ENCODE measurements at places on chromosomes 4 and X.
A peak's percentile ranks its signal among the peaks of the same experiment; 100 is the strongest.

- DNase-seq = no peak
Measured at GRCh38 chrX:115093191-115093590, 75.8 kb upstream of the IL13RA2 start.

- no peak for DNase-seq
Measured at GRCh38 chr4:99811850-99812249, 4.8 kb upstream of the DAPP1 start.

DNA sequence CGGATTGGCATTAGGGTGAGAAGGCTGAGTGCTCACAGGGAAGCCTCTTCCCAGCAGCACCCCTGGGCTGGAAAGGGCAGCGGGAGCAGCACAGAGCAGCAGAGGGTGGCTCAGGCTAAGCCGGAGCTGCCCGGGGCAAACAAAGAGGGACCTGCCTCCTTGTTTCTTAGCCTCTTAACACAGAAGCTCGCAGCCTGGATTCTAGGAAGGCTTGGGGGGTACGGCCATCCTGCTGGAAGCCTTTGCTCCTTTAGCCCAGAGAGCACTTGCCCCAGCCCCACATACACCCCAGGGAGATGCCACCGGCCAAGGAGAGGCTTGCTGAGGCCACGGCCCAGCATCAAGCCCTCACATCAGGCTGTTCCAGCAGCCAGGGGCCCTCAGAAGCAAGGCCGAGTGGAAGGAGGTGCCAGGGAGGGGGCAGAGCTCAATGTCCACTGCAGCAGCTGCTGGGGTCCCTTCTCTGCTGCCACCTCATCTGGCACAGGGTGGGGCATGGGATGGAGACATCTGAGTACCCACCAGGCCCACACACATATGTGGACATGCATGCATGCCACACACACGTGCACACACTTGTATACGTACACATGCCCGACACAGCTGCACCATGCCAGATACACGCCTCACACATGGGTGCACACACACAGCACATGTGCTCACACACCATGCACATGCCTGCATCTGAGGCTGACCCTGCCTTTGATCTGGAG lies 20.3 kb upstream of the SPON2 start:
- peak; percentile 44 for DNase-seq

DNA sequence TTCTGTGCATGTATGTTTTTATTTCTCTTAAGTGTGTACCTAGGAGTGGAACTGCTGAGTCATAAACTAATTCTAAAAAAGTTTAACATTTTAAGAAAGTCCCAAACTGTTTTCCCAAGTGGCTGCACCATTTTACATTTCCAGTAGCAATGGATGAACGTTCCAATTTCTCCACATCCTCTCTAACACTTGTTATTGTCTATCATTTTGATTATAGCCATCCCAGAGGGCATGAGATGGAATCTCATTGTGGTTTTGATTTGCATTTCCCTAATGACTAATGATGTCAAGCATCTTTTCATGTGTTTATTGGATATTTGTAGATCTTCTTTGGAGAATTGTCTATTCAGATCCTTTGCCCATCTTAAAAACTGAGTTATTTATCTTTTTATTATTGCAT lies 82.5 kb downstream of the PPEF1 start:
- DNase-seq = no peak

DNA sequence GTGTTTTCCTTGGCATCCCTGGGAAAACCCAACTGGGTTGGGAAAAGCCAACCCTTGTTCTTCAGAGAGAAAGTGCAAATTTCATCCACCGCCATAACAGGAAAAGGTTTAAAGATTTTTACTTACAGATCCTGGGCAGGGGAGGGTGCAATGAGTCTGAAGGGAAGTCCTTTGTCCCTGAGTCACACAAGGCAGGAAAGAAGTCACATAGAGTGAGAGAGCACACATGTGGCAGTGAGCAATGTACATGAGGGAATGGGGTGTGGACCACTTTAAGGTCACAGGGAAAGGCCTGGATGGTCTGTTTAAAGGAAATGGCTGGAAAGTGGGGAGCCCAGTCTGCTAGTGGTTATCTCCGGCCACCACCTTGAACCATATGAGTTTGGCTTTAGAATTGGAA lies 248.9 kb downstream of the HS3ST1 start:
- DNase-seq = no peak

GRCh38 chr4:122890147-122890795 lies 32.1 kb downstream of the NUDT6 start:
- DNase-seq = no peak

DNA sequence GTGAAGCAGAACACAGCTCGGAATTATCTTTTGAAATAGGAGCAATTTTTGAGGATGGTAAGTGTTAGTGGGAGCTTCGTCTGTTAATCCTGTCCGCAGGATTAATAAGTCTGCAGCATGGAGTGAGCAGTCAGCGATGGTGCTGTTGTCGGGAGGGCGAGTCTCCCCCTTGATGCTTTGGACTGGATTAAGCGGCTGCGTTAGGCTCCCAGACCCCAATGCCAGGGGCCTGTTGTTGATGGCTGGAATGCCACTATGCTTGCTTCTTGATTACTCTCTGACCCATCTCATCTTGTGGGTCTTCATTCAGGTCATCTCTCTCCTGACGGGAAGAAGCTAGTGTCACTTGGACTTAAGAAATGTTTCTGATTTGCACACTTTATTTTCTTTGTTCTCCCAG lies 332.6 kb downstream of the ARHGAP10 start:
- DNase-seq = no peak

Measured in right hindlimb (tissue), 1 donor.